ENCODE measurements at places on chromosomes 5 and 9. TPM values are rescaled to one million over a fixed set of nuclear protein-coding genes. Genes with fewer than 3 reads are reported as not detected.

CCL21 gene
- not detected for total RNA-seq

GABRA1 gene
- total RNA-seq: not detected

CMYA5 gene
- total RNA-seq: under 0.01 TPM

ZCCHC9 gene
- 54.1 TPM for total RNA-seq

CARD9 gene
- 0.98 TPM for total RNA-seq

SHC3 gene
- total RNA-seq: not detected

GFI1B gene
- total RNA-seq: not detected

KIF4B gene
- 0.06 TPM for total RNA-seq

PRSS3 gene
- not detected for total RNA-seq

ARL10 gene
- not detected for total RNA-seq

PDGFRB gene
- 21.0 TPM for total RNA-seq

PAIP2 gene
- 70.2 TPM for total RNA-seq
